ENCODE measurements at places on chromosomes 6 and 20.

DNA sequence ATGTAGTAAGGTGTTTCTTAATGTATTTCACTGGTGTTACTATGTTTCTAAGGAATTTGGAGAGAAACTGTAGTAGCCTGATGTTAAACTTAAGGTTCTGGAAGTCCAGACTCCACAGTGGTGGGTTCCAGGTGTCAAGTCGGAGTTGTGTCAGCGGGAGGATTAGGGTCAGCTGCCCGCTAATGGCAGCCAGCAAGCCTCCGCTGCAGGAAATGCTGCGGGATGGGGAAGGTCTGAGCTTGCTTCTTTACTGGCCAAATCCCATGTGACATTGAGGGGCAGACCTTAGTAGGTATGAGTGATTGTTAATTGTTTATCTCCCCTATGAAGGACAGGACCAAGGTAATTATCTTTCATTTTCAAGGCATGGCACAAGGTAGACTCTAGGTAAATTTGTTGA, 3.7 kb upstream of the ARID1B start:
- DNase-seq = no peak

DNA sequence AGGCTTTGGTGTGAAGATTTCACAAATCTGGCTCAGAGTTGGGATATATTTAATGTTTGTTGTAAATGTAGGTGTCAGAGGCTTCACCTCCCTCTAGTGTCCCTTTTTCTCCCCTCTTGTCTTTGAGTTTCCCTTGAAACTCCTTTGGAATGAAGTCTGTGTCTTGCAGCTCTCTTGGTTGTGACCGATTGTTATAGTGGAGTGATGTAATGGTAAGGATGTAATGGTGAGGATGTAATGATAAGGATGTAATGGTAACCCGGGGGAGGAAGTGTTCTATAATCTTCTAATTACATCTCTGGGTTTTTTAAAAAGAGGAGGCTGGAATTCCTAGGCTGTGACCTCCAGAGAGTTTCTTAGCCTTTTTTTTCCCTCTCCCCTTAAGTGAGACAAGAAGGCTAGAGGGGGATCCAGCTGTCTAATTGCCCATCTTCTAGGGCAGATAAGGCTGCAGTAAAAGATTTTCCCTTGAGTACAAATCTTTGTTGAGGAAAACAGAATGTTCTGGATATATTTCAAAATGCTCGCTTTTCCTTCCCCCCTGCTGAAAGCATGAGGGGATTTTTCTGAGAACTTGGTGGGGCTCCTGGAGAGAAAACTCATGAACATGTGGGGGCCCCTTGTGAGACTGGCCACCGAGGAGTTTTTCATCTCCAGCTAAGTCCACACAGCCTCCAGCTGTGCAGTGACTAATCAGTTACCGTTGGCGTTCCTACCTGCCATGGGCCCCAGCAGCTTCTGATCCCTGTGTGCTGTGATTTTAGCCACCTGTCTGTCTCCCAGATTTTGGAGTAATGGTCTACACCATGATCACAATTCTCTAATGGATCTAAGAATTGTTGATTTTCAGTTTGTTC, 156.7 kb upstream of the PMEPA1 start:
- DNase-seq = no peak

DNA sequence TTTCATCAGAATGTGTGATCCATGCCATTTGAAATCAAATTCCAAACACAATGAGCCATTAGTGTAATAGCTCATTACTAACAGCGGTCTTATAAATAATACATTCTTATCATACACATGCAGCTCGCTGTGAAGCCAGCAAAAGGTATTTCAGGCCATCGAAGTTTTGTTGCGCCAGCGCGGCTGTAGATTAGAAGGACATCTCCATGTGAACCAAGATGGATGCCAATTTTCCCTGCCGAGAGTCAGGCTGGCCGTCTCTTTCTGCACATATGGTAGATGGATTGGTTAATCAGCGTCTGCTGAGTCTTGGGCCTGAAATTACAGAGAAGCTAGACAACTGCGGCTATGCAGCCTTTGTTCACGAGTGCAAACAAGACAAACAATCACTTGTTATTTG, 44.1 kb downstream of the CFAP61 start:
- no peak for DNase-seq

DNA sequence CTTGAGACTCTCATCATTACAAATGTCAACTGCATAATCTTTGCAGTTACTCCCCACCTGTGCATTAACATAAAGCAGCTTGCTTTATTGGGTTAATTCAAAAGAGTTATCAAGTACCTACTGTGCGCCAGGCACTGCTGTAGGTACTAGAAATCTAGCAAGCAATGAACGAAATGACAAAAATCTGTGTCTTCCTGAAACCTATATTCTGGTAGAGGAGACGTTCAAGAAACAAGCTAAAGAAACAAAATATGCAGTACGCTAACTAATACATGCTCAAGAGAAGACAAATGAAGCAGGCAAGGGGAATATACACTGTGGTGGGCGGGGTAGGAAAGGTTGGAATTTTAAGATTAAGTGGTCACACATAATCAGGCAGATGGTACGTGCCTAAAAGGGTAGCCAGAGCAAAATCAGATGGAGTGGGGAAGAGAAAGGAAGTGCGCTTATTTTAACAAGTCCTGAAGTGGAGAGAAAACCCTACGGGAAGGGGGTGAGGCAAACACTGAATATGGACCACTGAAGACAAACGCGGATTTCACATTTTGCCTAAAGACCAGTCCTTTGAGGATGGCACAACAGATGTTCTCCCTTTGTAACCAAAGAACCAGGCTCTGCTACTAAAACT, 1.2 kb downstream of the ELOVL2 start:
- DNase-seq = no peak

DNA sequence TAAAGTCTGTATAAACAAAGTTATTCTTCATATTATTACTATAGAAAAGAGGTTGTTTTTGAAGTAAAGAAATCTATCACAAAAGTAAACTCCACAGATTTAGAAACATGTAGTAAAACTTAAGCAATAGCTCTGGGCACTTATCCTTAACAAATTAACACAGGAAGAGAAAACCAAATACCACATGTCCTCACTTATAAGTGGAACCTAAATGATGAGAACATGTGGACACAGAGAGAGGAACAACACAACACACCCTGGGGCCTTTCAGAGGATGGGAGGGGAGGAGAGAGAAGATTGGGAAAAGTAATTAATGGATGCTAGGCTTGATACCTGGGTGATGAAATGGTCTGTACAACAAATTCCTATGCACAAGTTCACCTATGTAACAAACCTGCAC, 57.2 kb downstream of the C6orf58 start:
- DNase-seq = no peak

All from activated CD4-positive, CD25-positive, alpha-beta regulatory T cell treated with anti-CD3 and anti-CD28 coated beads, Interleukin-2, amount 50 U/mL, for 72 hours (primary cell).